ENCODE measurements at places on chromosomes 11 and 22. TPM values are rescaled to one million over a fixed set of nuclear protein-coding genes. Genes with fewer than 3 reads are reported as not detected.

SLC25A18 gene
- 6.4 TPM for total RNA-seq

MAFF gene
- 1.8 TPM for total RNA-seq

DDI1 gene
- total RNA-seq, result not detected

OR8G5 gene
- not detected for total RNA-seq

MPPED2 gene
- total RNA-seq, result 11.0 TPM

SORL1 gene
- 11.1 TPM for total RNA-seq

DNA sequence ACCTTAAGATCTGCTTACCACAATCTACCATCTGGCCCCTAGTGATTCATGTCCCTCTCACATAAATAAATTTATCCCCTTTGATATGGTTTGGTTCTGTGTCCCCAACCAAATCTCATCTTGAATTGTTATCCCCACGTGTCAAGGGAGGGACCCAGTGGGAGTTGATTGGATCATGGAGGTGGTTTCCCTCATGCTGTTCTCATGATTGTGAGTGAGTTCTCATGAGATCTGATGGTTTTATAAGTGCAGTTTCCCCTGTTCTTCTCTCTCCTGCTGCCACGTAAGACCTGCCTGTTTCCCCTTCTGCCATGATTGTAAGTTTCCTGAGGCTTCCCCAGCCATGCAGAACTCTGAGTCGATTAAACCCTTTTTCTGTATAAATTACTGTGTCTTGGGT is 37.2 kb downstream of the OR2AG2 start:
- no peak for DNase-seq
- H3K4me1 ChIP-seq, result no peaks in the 10 kb centered on the region
- no peaks in the 10 kb centered on the region for H3K36me3 ChIP-seq
- H3K27me3 ChIP-seq, result no peaks in the 10 kb centered on the region
- no peak overlapping the region for H3K27ac ChIP-seq

DNA sequence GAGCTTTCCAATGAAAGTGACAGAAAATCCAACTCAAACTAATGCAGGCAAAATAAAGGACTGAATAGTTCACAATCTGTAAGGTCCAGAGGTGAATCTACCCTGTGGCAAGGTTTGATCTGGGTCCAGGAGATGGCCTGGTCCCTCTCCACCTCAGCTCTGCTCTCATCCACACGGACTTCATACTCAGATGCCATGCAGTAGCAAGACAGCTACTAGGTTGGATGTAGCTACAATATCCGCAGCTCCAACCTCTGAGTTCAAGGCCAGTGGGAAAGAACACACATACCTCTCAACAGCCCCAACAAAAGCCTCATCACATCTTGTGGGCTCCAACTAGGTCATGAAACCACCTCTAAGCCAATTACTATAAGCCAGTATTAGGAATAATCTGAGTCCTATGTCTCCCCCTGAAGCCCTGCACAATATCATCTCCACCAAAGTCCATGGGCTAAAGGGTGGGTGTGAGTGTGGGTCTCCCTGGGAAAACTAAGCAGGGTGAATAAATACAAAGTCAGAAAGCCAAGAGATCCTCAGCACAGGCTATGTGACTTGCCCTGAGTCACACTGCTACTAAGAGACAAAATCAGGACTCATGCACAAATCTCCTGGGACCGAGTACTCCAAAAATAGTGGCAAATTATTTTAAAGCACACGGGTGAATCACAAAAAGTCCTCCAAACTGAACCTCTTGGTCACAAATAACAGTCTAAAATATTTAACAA is 78.8 kb downstream of the LARGE1 start:
- no peak for DNase-seq
- H3K36me3 ChIP-seq, result no peaks in the 10 kb centered on the region
- no peak overlapping the region for H3K27ac ChIP-seq
- H3K4me1 ChIP-seq, result peaks cover 30% of the 10 kb centered on the region
- no peaks in the 10 kb centered on the region for H3K27me3 ChIP-seq

DNA sequence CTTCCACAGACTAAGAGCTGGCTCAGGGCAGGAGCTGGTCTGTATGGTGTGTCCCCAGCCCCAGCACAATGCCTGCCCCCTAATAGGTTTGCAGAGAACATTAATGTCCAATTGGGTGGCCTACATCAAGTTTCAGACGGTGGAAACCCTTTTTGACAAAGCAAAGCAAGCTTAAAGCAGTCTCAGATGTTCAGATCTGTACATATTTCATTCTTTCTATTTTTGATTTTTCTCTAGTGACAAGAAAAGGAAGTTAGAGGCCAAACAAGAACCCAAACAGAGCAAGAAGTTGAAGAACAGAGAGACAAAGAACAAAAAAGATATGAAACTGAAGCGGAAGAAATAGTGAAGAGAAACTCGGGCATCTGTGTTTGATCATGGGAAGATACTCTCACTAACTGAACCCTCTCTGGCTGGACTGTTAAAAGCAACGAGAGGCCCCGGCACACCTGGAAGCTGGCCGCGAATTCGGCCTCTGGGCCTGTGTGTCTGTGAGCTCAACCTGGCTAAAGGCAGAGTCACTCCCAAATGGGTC is 40.5 kb downstream of the NAT10 start:
- no peak for DNase-seq
- H3K27me3 ChIP-seq, result no peaks in the 10 kb centered on the region
- no peak overlapping the region for H3K27ac ChIP-seq
- no peak overlapping the region for H3K4me3 ChIP-seq
- peaks cover 19% of the 10 kb centered on the region for H3K4me1 ChIP-seq
- no peaks in the 10 kb centered on the region for H3K36me3 ChIP-seq

DNA sequence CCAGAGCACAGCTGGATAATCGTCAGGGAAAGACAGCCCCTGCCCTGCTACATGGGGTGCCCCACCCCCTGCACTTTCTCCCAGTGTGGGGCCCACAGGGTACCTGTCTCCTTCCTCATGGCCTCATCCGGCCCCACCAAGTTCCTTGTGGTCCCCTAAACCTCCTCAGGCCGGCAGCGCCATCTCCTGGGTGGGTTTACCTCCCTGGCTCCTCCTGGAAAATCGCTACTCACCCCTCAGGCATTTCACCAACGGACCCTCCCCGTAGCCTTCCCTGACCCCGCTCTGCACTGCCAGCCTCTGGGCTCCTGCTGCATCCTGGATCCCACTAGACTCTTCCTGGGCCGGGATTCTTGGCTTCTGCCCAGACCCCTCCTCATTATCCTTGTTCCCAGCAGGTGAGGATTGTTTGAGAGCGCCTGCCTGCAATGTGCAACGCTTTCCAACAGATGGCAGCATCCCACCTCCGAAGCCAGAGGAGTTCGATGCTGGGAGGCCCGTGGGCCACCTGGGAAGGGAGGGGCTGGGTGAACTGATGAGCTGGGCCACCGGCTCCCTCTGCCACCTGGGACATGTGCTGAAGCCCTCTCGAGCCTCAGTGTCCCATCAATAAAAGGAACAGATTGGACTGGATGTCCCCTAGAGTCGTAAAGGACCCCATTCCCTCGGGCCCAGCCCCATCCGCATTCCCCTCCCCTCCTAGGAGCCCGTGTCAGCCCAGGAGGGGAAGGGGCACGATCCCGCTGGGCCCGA is 44.2 kb upstream of the TTLL12 start:
- peak; percentile 80 for DNase-seq
- H3K27ac ChIP-seq, result no peak overlapping the region
- peaks cover 11% of the 10 kb centered on the region for H3K4me1 ChIP-seq

GRCh38 chr22:47010211-47010610 is 247.8 kb downstream of the TBC1D22A start:
- no peak for DNase-seq
- H3K27me3 ChIP-seq, result peaks cover 5% of the 10 kb centered on the region
- H3K27ac ChIP-seq, result no peak overlapping the region
- H3K4me3 ChIP-seq, result no peak overlapping the region

- no peak overlapping the region for H3K4me3 ChIP-seq
- no peaks in the 10 kb centered on the region for H3K36me3 ChIP-seq
- no peak overlapping the region for H3K27ac ChIP-seq
- peaks cover 2% of the 10 kb centered on the region for H3K27me3 ChIP-seq
- no peak for DNase-seq
These were observed 50.1 kb downstream of the ACER3 start for GRCh38 chr11:76910620-76911414.

GRCh38 chr22:45867118-45867905 is 109.7 kb downstream of the WNT7B start:
- H3K4me1 ChIP-seq, result peaks cover 6% of the 10 kb centered on the region
- H3K36me3 ChIP-seq, result peaks cover 1% of the 10 kb centered on the region
- no peak overlapping the region for H3K4me3 ChIP-seq
- H3K27ac ChIP-seq, result no peak overlapping the region
- H3K27me3 ChIP-seq, result peaks cover 16% of the 10 kb centered on the region

- peaks cover 13% of the 10 kb centered on the region for H3K27me3 ChIP-seq
These were observed 6.0 kb upstream of the AHNAK start for GRCh38 chr11:62552485-62553079.

- H3K27ac ChIP-seq, result no peak overlapping the region
- peaks cover 7% of the 10 kb centered on the region for H3K36me3 ChIP-seq
- H3K27me3 ChIP-seq, result peaks cover 4% of the 10 kb centered on the region
These were observed 22.5 kb upstream of the HSPA8 start for GRCh38 chr11:123084454-123084853.

GRCh38 chr22:47994601-47995263 is 1232.3 kb downstream of the TBC1D22A start:
- H3K4me1 ChIP-seq, result no peaks in the 10 kb centered on the region
- H3K27me3 ChIP-seq, result no peaks in the 10 kb centered on the region
- H3K27ac ChIP-seq, result no peak overlapping the region
- no peak overlapping the region for H3K4me3 ChIP-seq

All from glutamatergic neuron (in vitro differentiated cells).